ENCODE measurements at places on chromosomes 13 and 19. TPM values are rescaled to one million over a fixed set of nuclear protein-coding genes. Genes with fewer than 3 reads are reported as not detected.

- DNase-seq = no peak
These were observed at the start of gene SULT2B1 for GRCh38 chr19:48551437-48552302. Gene SULT2B1 (plus strand): TSS chr19:48552172. CDS start chr19:48552253, 81 bp downstream.

GRCh38 chr19:30209617-30210600 is 162.3 kb upstream of the ZNF536 start:
- DNase-seq = no peak

- no peak for DNase-seq
These were observed 397.3 kb upstream of the MIR17HG start for GRCh38 chr13:90950160-90950559.

DNA sequence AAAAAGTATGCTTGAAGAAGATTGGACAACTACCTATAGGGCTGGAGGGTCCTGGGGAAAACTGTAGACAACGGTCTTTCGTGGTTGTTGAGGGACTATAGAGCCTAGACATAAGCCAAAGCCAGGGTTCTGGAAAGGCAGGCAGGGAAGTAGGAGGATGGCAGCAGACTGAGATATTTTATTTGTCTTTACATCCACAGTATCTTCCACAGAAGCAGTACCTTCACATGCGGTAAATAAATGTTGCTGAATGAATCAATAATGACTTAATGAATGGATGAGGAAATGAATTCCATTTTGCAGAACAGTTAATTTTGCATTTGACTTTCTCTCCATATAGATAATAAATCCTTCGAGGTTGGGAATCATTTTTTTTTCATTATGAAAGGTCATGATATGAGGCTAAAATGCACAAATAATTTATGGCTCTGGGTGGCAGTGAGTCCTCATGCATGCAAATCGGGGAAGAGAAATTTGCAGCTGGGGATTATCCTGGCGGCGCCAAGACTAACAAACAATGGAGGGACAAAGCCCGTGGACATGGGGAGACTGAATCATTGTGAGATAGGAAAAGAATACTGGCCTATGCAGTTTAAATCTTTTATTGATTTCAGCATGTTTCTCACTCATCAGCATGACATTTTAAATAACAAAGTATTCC is 102.0 kb downstream of the ERCC5 start:
- no peak for DNase-seq

DNA sequence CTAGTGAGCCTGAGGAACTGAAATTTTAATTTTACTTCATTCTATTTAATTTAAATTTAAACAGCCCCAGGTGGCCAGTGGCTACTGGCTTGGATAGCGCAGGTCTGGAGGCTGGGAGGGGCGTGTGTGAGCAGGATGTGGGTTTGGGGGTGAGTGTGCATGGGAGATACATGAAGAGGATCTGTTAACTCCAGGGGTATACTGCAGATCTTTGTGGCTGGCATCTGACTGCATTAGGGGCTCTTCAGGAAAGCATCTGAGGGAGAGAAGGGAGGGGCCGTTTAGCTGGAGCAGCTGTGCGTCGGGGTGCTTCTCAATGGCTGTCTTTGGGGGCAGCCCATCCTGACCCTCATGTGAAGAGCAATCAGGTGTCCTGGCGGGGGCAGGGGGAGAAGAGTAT is 6.8 kb downstream of the SHANK1 start:
- no peak for DNase-seq

- DNase-seq = peak; percentile 93
These were observed 8.1 kb downstream of the RINL start for GRCh38 chr19:38869836-38870607.

GRCh38 chr13:23799945-23800344 is 89.3 kb downstream of the MIPEP start:
- no peak for DNase-seq

DNA sequence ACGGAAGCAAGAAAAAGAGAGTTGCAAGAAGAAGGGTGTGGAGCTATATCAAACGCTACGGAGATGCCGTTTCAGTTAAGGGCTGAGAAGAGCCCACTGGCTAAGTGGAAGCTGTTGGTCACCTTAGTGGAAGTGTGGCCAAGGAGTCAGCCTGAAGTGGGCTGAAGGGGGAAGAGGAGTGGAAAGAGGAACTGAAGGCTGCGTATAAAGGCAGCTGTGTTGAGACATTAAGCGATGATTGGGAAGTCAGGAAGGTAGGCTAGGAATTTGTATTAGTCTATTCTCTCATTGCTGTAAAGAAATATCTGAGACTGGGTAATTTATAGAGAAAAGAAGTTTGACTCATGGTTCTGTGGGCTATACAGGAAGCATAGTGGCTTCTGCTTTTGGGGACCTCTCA is 14.1 kb upstream of the FRY start:
- no peak for DNase-seq

- no peak for DNase-seq
These were observed 39.3 kb downstream of the TMEM255B start for GRCh38 chr13:113798200-113798811.

DNA sequence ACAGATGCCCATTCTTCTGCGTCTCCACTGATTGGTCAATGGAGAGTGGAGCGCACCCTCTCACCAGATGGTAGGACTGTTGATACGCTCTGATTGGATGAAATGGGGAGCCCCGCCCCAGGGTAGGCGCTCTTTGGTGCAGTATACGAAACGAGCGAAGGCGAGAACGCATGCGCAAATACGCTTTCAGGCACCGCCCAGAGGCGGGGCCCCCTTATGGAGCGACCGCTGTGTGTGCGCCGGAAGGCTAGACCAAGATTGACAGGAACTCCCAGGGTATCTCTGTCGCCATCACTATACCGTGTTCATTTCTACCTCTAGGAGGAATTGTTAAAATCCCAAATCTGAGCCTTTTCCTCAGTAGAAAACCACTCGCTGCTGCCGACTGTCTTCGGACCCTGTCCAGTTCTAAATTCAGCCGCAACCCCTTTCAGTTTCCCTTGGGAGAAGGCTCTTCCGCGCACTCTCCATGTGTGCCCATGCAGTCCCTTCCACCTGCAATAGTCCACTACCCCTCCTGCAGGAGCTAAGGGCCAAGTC is 720 bp upstream of the HNRNPL start:
- peak; percentile 100 for DNase-seq

DNA sequence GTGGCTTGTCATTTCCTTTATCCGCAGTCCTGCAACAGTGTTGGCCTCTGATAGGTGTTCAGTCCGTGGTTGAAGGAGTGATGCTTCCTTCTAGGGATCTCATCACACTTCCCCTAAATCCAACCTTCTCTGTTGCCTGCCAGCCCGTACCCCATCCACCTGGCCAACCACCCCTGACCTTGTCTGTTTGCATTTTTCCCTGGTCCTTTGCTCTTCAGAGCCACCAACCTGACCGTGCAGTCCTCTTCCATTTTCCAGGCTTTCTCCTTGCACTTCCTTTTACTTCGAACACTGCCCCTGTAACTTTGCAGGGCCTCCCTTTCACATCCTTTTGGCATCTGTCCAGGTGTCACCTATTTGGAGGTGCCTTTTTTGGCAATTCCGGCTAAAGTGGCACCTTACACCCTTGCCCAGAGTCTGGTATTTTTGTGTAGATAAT is 696 bp downstream of the ZNF460 start:
- peak; percentile 40 for DNase-seq

Gene RAB3A
- 9.8 TPM for total RNA-seq

Gene DNAJC3
- 16.1 TPM for total RNA-seq

Gene CYP2A7
- total RNA-seq = not detected

Gene FUT6
- total RNA-seq = 0.27 TPM

Gene TEX26
- not detected for total RNA-seq

Gene AMH
- total RNA-seq = 1.9 TPM

Gene TINCR
- 1.7 TPM for total RNA-seq

Gene ZNF546
- 3.1 TPM for total RNA-seq

Gene ADAMTS10
- 11.3 TPM for total RNA-seq
